ENCODE measurements at places on chromosomes 11 and 22.
A peak's percentile ranks its signal among the peaks of the same experiment; 100 is the strongest.

GRCh38 chr11:95790933-95791708 lies 823 bp downstream of the CEP57 start:
- peak; percentile 23 for DNase-seq

GRCh38 chr11:105034813-105035620 lies at the start of gene CASP1:
Gene CASP1, minus strand, starts transcription at chr11:105035144. Its CDS starts 31 bp downstream, at chr11:105035113.
- DNase-seq = no peak

- DNase-seq = no peak
Measured at GRCh38 chr22:50485221-50486131, 1.2 kb upstream of the MIOX start.

- peak; percentile 52 for DNase-seq
Measured at GRCh38 chr11:64745521-64746328, 1.8 kb upstream of the RASGRP2 start.

GRCh38 chr22:46390652-46391301 lies 55.3 kb downstream of the TRMU start:
- DNase-seq = no peak
